BJ (cell line): ENCODE measurements at places on chromosomes 1 and 21.

- DNase-seq = no peak
Observed at GRCh38 chr1:32500387-32501209, 35.7 kb downstream of the ZBTB8B start.

GRCh38 chr1:22241250-22241649 is 98.4 kb upstream of the WNT4 start:
- DNase-seq = no peak

DNA sequence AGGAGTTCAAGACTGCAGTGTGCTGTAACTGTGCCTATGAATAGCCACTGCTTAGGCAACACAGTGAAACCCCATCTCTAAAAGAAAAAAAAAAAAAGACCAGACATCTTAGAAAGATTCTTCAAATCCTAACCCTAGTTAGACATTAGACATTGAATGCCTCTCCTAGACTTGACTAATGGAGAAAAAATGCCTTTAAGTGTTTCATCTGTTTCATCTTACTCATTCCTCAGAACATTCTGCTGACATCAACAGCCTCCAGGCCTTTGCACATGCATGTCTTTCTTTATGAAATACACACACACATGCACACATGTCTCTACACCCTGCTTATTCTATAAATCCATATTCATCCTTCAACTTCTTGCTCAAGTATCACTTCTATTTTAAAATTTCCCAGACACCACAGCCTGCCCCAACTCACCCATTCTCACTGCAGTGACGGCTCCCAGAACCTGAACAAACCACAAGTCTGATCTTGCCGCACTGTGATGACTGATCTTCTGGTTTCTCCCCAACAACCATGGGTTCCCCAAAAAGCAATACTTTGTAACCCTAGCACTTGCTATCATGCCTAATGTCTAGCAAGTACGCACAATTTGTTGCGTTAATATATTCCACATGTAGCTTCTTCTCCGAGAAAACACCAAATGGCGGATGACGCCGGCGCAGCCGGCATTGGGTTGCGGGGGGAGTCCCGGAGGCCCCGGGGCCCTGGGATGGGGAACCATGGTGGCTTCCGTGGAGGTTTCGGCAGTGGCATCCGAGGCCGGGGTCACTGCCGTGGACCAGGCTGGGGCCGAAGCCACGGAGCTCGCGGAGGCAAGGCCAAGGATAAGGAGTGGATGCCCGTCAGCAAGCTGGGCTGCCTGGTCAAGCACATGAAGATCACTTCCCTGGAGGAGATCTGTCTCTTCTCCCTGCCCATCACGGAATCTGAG is 37.4 kb downstream of the LRRC52 start:
- DNase-seq = no peak

DNA sequence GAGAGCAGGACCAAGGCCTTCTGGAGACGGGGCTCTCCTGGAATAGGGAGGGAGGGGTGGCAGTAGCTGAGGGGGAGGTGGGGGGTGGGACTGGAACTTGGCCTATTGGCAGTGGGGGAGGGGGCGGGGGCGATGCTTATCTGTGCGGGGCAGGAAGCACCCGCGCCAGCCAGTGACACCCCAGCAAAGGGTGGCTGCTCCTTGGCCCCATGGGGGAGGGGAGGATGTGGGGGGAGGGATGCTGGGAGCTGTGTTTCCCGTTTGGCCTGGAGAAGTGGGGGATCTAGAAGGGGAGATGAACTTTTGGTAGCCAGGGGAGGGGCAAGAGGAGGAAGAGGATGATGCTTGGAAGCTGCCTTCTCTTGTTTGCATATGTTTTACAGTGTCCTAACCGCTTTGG is 11.0 kb downstream of the ZBTB7B start:
- no peak for DNase-seq

DNA sequence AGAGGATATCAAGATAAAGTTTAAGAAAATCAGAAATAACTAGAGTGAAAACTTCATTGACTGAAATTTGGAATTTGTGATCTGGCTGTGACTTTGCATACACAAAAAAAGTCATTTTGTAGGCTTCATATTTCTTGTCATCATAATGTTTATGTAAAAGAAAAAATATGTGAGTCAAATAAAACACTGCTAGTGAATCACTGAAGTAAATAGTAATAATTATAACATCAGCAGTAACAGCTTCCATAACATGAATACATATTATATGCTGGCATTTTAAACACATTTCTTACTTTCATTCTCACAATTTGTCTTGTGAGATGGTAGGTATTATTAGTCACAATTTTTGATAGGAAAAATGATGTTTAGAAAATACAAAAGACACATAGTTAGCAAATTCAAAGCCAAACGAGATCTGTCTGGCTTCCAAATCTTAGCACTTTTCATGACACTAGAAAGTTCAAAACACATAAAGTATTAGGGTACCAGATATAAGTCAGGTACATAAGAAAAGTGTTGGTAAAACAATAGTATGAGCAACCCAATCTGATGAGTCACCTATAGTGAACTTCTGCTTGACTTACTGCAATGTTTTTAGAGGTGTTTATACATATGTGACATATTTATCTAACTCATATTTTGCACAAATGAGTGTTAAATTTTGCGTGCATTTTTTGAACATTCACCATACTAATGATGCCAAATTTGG is 241.0 kb upstream of the SNX7 start:
- no peak for DNase-seq

GRCh38 chr21:32056791-32057190 is 184.0 kb downstream of the HUNK start:
- no peak for DNase-seq

DNA sequence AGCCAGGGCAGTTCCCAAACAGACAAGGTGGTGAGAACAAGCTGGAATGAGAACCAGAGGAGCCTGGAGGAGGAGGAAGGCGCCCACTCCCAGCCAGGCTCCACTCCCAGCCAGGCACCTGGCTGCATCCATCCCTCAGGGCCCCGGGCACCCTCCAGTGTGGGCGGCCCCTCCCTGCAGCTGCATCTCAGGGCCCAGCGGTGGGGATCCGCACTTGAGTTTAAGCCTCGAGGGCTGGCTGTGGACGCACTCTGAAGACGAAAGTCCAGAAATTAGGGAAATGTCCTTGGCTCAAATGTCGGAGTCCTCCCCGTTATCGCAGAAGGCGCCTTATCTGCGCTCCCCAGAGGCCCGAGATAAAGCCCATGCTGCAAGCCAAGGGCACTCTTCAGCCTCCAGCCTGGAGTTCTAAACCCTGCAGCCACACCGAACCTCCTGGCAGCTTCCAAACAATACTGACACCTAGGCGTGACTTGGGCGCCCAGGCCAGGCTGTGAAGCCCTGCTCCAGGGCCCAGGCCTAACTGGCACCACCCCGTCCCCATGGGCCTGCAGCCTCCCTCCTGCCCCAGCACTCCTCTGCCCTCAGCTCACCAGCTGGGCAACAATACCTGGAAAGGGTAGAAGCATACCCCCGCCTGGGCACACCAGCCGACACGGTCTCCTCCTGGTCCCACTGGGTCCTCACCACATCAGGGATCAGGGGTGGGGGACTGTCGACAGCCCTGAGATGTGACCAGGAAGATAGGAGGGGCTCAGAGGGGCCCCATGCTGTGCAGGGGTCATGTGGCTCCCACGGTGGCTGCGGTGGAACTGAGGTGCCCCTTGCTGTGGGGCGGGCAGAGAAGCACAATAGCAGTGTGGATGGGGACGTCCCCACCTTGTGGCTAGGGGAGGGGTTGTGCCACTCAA is 184.8 kb upstream of the VAMP3 start:
- no peak for DNase-seq

- DNase-seq = no peak
Observed at GRCh38 chr1:151881479-151881878, 27.8 kb downstream of the THEM4 start.

GRCh38 chr1:117250061-117250606 is 39.4 kb upstream of the VTCN1 start:
- DNase-seq = no peak

DNA sequence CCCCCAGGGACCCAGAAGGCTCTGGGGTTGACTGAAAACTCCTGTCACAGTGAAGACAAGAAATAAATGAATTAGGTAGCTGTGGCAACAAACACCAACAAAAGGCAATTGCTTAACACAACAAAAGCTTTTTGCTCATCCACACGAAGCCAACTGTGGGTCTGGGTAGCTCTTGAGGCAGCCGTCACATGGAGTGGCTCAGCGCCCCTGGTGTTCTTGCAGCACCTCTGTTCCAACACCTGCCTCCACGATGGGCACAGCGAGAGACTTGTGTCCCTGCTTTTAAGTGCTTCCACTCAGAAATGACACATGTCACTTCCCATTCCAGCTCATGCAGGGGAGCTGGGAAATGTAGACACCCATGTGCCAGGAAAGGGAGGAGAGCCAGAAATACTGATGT is 364.5 kb upstream of the DUSP10 start:
- no peak for DNase-seq

- no peak for DNase-seq
Observed at GRCh38 chr1:2132222-2133038, 62.1 kb downstream of the FAAP20 start.

DNA sequence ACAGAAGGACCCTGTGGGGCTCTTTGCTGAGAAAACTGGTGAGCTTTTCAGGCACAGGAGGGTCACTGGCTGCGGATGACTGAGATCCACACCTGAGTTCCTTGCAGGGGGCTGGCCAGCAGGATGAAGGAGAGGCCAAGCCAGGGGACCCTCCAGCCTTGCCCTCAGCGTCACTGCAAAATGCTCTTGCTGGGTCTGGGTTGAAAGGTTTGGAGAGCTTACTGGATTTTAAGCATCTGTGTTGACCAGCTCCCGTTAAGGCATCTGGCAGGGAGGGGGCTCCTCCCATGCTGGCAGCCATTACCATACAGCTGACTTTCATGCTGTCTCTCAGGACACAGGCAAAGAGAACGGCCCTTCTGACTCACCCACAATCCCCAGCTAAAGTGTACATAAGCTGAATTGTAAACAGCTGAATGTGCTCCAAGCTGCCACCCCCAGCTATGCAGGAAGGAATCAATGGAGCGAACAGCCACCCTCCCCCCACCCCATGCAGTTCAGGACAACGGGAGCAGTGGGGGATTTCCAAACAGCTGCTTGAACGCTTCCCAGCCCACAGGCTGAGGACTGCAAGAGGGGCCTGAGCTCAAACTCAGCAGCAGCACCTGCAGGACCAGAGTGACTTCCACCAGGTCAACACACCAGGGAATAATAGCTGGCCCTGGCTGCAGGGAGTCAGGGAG is 21.3 kb upstream of the A3GALT2 start:
- DNase-seq = peak; percentile 88

DNA sequence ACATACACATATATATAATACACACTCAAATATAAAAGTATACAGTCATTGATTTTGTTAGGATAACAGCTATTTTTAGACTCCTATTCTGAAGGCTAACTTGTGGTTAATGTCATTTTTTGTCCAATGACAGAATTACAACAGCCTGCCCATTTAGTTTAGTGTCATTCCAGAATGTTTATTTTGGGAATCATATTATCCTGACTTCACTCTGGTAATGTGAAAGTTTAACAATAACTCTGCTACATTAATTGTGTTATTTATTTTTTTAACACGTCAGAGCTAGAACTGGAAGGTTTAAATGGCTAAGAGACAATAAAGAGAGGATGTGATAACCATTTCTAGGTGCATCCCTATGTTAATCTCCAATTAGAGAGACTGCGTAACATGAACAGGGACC is 648.1 kb downstream of the USP25 start:
- no peak for DNase-seq

DNA sequence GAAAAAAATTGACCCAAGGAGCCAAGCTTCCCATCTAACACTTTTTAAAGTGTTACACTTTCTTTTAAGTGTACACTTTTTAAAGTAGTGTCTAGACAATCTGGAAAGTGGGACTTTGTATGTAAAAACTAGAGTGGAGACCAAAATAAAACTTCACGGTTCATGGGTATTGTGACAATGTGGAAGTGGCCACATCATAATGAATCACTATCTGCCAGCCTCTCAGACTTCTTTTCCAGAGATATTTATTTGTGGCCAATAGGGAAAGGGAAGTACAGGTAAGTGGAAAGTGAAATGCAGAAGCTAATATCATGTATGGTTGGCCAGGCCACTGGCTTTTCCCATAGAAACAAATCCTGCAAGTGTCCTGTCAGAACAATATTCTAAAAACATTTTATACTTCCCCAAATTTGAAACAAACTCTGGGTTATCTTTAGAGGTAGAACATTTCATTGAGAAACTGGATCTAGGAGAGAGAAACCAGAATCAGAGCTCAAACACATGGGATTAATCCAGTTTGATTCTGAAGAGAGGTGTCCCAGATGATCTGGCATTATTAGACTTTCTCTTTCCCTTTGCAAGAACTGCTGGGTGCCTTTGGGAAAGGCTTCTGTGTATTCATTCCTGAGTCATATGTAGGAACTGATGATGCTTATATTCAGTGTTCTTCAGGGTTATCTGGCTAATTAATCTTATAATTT is 2.0 kb downstream of the TNFSF18 start:
- DNase-seq = no peak

- no peak for DNase-seq
Observed at GRCh38 chr21:32726839-32727686, 750 bp downstream of the SYNJ1 start.

DNA sequence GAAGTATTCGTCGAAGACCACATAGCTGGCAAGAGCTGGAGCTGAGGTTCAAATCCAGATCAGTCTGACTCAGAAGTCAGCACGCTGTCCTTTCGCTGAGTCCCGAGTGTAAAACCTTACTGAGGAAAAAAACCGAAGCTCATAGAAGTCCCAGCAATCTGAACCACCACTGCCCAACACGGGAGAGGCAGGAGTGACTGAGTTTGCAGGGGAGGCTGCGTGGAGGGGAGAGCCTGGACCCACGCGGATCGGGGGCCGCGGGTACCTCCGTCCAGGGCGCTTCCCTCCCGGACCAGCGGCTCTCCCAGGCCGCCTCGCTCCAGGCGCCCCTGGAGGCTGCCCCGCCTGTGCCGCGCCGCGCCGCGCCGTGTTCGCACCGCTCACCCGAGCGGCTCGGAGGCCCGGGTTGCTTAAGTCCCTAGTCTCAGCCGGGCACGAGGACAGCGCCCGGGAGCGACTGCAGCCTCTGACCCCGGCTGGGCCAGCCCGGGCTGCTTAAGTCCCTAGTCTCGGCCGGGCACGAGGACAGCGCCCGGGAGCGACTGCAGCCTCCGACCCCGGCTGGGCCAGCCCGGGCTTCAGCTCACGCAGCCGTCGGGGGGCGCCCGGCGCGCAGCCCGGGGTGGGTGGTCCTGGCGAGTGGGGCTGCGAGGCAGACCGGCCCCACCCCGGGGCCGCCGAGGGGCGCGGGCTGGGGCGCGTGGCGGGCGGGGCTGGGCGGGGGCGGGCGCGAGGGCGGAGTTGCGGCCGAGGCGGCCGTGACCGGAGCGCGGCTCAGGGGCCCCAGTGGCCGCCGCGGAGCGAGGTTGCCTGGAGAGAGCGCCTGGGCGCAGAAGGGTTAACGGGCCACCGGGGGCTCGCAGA is at the start of gene ADAMTSL4:
Gene ADAMTSL4 (plus strand): TSS at position 777 of the 864 bp plus-strand sequence. CDS start 2,881 bp downstream, outside the sequence.
- no peak for DNase-seq

DNA sequence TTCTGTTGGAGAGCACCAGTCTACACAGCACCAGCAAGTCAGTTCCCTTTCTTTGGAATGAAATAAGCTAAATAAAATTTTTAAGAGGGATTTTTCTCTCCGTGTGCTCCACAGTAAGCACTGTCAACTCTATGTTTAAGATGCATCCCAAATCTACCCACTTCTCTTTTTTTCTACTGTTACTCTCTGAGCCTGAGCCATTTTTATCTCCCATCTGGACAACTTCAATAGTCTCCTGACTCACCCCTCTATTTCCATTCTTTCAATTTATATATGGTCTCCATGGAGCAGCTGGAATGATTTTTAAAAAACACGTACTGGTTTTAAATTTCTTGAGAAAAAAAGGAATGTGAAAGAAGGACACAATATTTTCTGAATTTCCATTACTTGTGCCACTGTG is 24.7 kb upstream of the CCT8 start:
- no peak for DNase-seq

- no peak for DNase-seq
Observed at GRCh38 chr1:235928197-235928596, 61.5 kb upstream of the LYST start.

GRCh38 chr1:155360051-155360450 is 39.4 kb downstream of the RUSC1 start:
- DNase-seq = no peak
